H9 (cell line): ENCODE measurements at places on chromosomes 5 and 9. TPM values are rescaled to one million over a fixed set of nuclear protein-coding genes. Genes with fewer than 3 reads are reported as not detected.

The FAXDC2 gene
- 3.0 and 3.2 TPM in 2 replicates for total RNA-seq

The FOXD4L3 gene
- 0.26 TPM in 1 of 2 replicates, not detected in the other for total RNA-seq

The IFNA21 gene
- not detected in 2 replicates for total RNA-seq

The CYFIP2 gene
- 74.7 and 84.5 TPM in 2 replicates for total RNA-seq

The PCDHGA5 gene
- total RNA-seq, result 1.1 and 1.3 TPM in 2 replicates

The IRX1 gene
- 3.6 and 4.1 TPM in 2 replicates for total RNA-seq

The MTAP gene
- total RNA-seq, result 91.5 and 102 TPM in 2 replicates

The CCDC183 gene
- 0.59 and 1.1 TPM in 2 replicates for total RNA-seq

The BAAT gene
- total RNA-seq, result 0.09 and 0.15 TPM in 2 replicates

The HAVCR1 gene
- not detected in 2 replicates for total RNA-seq

The CTSV gene
- total RNA-seq, result 82.2 and 85.5 TPM in 2 replicates

The C9orf153 gene
- total RNA-seq, result 0.17 TPM in 1 of 2 replicates, not detected in the other

The BSPRY gene
- total RNA-seq, result 4.5 and 5.1 TPM in 2 replicates

The NPR2 gene
- total RNA-seq, result 12.2 and 12.5 TPM in 2 replicates

The TRIM32 gene
- 12.9 and 15.5 TPM in 2 replicates for total RNA-seq

The TYRP1 gene
- total RNA-seq, result 0.18 TPM in 1 of 2 replicates, not detected in the other

The MORN5 gene
- total RNA-seq, result not detected in 2 replicates

The KIF24 gene
- 3.7 and 4.0 TPM in 2 replicates for total RNA-seq

The CCNO gene
- 0.24 and 0.42 TPM in 2 replicates for total RNA-seq

The GFI1B gene
- not detected in 2 replicates for total RNA-seq

The IL9 gene
- total RNA-seq, result not detected in 2 replicates
